ENCODE measurements at places on chromosomes 5 and 9.

GRCh38 chr5:107067395-107067794 is 603.3 kb downstream of the EFNA5 start:
- no peaks in the 10 kb centered on the region for H3K27me3 ChIP-seq
- no peak overlapping the region for H3K4me3 ChIP-seq
- H3K27ac ChIP-seq: no peak overlapping the region
- H3K36me3 ChIP-seq: no peaks in the 10 kb centered on the region

DNA sequence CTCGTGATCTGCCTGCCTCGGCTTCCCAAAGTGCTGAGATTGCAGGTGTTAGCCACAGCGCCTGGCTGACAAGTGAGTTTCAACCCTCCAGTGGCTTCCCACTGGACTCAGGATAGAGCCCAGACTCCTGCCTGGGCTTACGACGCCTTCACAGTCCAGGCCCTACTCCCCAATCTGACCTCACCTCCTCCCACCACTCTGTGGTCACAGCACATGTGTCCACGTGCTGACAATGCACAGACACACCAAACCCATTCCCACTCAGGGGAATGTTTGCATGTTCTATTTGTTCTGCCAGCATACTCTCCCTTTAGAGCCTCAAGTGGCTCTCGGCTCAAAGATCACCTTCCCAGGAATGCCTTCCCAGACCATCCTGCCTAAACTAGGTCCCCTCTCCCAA is 31.1 kb upstream of the TRIM14 start:
- H3K4me3 ChIP-seq: no peak overlapping the region
- H3K4me1 ChIP-seq: no peaks in the 10 kb centered on the region
- H3K27ac ChIP-seq: no peak overlapping the region
- DNase-seq: no peak

- no peak overlapping the region for H3K27ac ChIP-seq
- H3K4me3 ChIP-seq: no peak overlapping the region
- no peaks in the 10 kb centered on the region for H3K36me3 ChIP-seq
- no peak for DNase-seq
- no peaks in the 10 kb centered on the region for H3K4me1 ChIP-seq
- H3K27me3 ChIP-seq: no peaks in the 10 kb centered on the region
Observed at GRCh38 chr9:13735181-13735580, 455.7 kb upstream of the MPDZ start.

DNA sequence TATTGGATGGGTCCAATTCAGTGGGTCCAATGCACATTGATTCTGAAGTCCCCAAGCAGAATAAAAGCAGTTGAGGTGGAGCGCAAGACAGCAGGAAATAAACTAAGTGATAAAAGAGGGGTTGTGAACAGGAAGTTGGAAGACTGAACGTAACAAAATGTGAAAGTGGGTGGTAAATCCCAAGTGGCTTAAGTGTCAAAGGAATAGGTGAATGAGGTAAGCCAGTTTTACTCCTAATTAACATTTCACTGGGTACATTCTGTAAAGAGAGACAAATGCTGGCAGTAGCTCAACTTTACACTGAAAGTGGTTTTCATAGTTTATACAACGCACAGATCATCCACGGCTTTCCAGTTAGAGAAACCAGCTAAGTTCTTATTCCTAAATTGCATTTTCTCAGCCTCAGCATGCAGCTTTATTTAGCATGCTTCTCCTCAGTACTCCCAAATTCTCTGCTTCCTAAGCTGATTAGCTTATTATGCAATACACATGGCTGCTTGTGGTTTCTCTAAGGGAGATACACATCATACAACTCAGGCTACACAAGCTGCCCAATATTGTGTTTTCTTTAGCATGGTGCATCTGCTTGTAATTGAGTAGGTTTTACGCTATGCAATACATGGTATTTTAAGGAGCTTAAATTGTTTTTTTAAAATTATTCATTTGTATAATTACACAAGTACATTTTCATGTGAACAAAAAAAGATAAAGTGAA is 34.2 kb upstream of the HSD17B4 start:
- no peaks in the 10 kb centered on the region for H3K36me3 ChIP-seq
- no peak for DNase-seq
- H3K27ac ChIP-seq: peak overlapping the region; percentile 16

GRCh38 chr9:708551-709432 is 132.7 kb upstream of the DMRT1 start:
- H3K4me1 ChIP-seq: peaks cover 12% of the 10 kb centered on the region
- no peak for DNase-seq
- no peak overlapping the region for H3K4me3 ChIP-seq
- H3K27ac ChIP-seq: no peak overlapping the region
